Islet precursor cell (in vitro differentiated cells): ENCODE measurements at places on chromosomes 4 and X.

DNA sequence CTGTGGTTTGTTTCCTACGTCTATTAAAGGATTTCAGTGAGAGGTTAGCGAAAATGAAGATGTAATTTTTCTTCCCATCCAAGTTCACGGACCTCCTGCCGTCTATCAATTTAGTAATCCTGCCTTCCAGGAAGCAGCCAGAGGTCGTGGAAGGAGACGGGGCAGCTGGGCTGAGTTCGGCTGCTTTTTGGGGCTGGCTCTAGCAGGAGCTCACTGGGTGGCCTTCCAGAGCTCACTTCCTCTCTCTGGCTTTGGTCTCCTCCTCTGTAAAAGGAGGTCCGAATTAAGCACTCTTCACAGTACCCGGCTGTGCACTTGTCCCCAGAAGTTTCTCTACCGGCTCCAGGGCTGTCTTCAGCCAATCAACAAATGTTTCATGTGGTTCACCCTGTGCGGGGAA, 295.4 kb downstream of the BCOR start:
- no peak for DNase-seq

DNA sequence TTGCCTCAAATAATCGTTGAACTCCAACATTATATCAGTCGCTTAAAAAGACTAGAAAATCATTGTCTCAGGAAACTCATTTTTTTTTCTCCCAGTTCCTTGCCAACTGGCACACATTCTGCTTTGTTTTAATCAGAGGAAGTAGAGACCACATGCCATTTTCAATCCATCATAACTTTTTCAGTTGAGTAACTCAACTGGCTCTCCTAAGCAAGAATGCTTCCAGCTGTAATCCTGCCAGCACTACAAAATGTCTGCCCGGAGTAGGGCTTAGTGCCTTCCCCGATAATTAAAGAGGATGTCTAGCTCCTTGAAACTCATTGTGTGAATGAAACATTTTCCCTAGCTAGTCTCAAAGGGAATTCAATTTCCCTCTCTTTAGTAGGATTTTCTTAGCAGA, 33.0 kb downstream of the FREM3 start:
- no peak for DNase-seq

- no peak for DNase-seq
Measured at GRCh38 chrX:24396931-24397279, 36.5 kb downstream of the SUPT20HL1 start.

DNA sequence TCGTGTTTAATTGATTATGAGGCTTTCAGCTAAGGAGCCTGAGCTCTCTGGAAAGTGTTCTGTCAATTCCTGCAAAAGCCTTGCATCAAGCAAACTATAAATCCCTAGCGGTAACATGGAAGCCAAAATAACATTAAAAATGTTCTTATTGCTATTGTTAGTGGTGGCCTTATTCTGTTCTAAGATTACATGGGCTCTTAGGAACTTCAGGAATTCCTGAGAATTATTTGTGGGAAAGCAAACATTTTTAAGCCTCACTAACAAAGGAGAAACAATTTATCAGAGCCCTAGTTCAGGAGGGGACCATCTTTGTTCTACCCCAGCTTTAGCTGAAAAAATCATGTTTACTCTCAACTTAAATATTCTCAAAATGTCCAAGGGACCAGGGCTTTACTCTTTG, 119.6 kb downstream of the PAPSS1 start:
- DNase-seq = no peak

DNA sequence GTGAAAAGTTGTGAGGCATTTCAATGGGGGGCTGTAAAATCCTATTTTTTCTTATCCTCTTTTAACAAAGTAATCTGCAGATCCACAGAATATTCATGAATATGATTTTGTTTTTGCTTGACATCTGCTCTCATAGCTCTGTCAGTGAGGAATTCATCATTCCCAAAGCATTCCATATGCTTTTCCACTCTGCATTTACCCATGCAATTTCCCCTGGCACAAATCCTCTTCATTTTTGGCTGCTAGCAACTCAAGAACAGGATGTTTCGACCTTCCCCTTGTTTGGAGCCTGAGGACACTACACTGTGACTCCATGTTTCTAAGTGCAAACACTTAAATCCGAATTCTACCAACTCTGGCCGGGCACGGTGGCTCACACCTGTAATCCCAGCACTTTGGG, 48.5 kb downstream of the KLHL15 start:
- no peak for DNase-seq

DNA sequence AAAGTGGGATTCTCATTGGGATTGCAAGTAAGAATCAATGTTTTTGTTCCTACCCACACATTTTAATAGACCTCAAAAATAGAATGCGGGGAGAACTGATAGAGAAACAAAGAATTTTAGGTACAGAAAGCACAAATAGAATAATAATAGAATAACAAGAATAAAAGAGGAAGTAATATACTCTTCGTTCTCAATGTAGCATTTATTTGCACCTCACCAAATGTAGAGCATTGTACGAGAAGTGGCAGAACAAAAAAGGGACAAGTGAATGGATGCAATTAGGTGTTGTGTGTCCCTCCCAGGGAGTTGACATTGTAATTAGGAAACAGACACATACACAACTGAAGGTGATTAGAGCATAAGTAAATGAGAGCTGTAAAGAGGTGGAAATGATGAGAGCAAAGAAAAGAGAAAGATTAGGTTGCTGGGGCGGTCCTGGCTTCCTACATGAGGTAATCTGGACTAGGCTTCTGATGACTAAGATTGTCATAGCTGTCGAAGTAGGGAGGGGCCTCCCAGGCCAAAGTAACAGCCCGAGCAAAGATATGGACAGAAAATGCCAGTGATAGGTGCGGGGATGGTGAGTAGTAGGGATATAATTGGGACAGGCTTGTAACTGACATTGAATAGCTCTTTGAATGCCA, 10.4 kb downstream of the RAB9A start:
- no peak for DNase-seq

GRCh38 chr4:152972821-152973628, 36.9 kb downstream of the FHDC1 start:
- no peak for DNase-seq

GRCh38 chrX:130253916-130254315, 14.8 kb downstream of the ZNF280C start:
- no peak for DNase-seq

- DNase-seq = peak; percentile 83
Measured at GRCh38 chrX:107731831-107732502, 43.6 kb downstream of the TSC22D3 start.

DNA sequence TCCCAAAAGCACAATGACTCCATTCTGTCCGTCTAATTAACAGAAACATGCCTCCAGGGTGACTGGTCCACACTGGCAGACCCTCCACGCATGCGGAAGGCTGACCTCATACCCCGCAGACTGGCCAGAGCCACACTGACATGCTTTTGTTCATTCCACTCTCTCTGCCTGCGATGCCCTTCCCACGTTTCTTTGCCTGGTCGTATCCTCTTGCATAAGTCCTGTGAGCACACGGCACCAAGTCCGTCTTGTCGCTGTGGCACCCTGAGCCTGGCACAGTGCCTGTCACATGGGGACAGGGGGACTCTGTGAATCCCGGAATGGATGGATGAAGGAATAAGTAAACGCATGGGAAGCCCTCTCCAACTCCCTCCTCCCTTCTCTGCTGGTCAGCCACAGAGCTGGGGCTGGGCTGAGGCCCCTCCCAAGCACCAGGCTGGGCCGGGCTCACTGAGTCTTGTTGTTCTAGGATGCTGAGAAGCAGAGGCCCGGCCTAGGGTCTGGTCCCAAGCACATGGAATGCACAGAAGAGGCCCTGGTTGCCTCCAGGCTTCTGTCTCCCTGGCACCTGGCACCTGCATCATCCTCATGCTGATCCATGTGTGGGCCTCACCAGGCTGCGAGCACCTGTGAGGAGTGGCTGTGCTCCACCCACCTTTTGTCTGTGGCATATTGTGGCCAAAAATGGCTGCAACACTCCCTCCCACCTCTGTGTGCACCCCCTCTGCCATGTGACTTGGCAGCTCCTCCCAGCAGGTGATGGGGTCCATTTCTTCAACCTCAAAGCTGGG, 38.9 kb upstream of the C4orf50 start:
- peak; percentile 86 for DNase-seq

DNA sequence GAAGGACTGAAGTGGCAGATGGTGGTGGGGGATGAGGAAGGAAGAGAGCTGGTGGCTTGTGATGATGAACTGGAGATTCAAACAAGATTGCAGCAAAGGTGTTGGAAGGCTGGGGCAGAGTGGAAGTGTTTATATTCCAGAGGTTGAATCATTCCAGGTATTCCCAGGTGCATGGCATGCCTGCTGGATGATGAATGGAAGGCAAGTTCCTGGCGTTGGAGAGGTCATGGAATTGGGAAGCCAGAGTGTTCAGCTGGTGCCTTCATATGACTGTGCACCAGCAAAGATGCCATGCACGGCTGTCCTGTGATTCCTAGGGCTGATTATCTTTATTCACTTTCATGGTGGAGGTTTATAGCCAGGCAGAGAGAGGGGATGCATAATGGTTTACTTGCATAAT, 135.8 kb upstream of the PUDP start:
- no peak for DNase-seq

- DNase-seq = peak; percentile 74
Measured at GRCh38 chr4:53924333-53925049, 139.9 kb downstream of the CHIC2 start.

DNA sequence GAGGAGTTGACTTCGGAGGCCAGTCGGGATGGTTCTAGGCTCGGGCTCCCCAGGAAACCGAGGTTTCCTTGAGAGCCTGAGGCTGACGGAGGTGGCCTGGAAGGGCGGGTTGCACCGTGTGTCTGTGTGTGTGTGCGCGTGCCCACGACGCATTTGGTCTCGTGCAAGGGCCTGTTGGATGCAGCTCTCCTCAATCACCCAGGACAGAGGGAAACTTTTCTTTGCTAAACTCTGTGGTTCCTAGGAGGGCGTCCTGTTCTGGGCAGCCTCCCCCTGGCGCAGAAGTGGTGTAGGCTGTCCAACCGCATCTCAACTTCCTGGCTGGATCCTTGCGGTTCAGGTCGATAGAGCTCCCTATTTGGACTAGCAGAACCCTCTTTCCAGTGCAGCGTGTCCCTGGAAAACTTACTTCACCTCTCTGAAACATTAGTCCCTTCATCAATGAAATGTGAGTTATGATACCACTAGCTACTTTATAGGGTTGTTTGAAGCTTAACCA, 973 bp downstream of the STK32B start:
- DNase-seq = no peak

DNA sequence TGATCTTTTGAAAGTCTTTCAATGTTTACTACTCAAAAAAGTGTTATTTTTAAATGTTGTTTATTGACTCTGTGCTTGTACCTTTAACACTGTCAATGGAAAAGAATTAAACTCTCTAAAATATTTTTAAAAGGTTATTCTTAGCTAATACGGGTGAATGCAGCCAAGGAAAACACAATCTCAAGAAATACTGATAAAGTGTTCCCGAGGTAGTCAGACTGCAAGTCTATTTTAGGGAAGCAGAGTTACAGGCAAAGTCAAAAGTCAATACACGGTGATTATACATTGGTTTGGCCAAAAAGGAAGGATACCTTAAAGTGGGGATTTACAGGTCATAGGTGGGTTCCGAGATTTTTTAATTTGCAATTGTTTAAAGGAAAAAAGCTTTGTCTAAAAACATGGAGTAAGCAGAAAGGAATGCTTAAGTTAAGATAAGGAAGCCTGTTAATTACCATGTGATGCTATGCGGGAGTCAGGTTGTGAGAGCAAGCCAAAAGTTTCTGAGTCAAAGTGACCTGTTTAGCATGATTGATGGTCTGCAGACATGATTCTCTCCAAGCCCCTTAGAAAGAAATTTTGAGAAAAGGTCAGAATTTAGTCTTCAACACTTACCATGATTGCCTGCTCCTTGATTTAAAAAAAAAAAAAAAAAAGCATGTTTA, 288.4 kb downstream of the KLHL4 start:
- DNase-seq = peak; percentile 62

GRCh38 chr4:64559571-64559970, 150.3 kb upstream of the TECRL start:
- no peak for DNase-seq

DNA sequence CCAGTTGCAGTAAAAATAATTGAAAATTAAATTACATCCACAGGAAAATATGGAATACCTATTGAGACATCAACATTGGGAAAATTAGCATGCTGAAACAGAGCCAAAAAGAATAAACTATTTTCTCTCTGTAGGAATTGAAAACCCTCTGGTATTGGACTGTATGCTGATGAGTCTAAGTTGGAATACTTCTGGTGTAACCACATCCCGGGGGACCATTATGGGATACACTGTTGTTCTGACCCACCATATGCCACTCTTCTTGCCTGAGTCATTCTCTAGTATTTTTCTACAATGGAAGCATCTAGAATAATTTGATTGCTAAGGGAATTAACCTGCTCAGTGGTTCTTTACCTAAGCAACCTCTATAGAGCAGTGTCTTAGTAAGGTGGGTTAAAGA, 640.7 kb upstream of the AGA start:
- DNase-seq = no peak

DNA sequence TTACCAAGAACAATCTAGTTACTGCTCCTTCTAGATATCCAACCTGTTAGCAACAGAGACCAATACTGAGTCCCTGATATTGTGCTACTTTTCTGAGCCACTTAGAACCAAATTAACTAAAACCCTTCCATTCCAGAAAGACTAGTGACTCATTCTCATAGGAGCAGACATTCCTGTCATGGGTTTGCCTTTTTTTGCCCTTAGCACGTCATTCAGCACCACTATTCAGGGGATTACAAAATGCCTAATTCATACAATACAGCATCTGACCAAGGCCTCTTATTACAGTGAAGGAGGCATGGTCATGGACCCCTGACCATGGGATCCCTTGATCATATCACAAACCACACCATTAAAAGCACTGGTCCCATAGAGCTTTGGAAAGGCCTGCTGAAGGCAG, 123.8 kb upstream of the CXCL13 start:
- DNase-seq = no peak

DNA sequence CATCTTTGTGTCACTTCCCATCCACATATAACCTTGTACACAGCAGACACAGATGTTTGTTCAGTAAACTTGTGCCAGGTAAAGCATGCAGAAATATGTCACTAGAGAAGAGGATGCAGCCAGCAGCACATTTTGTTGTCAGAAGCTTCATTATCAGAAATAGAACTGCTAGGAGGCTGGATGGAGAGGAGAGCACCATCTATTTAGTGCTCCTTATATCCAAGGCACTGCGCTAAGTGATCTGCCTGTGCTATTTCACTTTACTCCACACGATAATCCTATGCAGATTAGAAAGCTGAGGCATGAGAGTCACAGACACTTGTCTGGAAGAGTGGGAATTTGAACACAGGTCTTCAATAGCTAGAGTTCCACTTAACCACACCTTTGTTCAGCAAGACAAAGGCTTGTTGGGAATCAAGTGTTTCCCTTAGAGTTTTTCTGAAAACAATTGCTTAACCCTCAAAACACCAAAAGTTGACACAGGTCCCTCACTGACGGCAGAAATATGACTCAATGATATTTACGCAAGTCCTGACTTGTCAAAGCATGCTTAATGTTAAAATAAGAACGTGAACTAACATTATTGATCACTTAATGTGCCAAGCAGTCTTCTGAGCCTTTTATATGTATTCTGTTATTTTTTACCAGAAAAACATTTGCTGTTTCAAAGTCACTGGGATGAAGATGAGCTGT, 1.2 kb upstream of the QDPR start:
- DNase-seq = no peak

DNA sequence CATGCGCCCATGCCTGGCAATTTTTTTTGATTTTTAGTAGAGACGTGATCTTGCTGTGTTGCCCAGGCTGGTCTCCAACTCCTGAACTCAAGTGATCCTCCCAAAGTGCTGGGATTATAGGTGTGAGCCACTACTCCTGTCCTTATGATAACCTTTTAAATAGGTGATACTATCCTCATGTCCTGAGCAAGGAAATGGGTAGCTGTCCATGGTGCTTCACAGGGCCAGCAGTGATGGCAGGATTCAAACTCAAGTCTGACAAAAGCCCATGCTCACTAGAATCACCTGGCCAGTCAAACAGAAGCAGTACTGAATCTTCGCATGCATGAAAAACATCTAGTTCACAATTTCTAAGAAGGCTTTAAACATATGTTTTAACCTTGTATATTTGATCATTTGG, 235.1 kb downstream of the NR3C2 start:
- DNase-seq = no peak
